NCI-H2107 (cell line): ENCODE measurements at places on chromosomes 1 and 21.

- DNase-seq, result no peak
These were observed 214.5 kb upstream of the ZRANB2 start for GRCh38 chr1:71295350-71295749.

DNA sequence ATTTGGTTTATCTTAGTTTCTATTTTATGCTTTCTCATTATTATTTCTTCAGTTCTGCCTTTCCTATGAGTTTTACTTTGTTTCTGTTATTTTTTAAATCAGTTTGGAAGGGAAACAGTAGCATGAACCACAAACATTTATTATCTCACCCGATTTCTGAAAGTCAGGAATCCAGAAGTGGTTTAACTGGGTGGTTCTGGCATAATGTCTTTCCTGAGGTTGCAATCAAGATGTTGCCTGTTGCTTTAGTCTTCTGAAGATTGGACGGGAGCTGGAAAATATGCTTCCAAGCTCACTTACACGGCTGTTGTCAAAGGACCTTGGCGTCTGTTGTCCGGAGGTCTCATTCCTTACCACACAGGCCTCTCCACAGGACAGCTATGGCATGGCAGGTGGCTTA, 50.4 kb downstream of the SNRPE start:
- DNase-seq, result no peak

DNA sequence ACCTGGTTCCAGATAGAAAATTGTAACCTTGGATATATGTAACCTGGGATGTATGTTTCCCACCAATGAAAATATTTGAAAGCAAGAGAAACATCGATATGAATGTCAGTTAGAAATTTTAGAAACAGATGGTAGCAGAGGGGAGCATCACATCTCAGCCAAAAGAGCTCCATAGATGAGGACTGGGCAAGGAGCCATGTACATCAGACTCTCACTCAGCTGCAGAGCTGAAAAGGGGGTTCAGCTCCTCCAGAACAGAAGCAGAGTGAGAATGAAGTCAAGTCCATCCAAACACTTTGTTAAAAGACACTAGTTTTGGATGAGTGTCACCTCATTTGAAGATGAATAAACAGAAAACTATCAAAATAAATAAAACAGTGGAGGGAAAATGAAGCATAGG, 202.4 kb downstream of the HMCN1 start:
- DNase-seq, result no peak

DNA sequence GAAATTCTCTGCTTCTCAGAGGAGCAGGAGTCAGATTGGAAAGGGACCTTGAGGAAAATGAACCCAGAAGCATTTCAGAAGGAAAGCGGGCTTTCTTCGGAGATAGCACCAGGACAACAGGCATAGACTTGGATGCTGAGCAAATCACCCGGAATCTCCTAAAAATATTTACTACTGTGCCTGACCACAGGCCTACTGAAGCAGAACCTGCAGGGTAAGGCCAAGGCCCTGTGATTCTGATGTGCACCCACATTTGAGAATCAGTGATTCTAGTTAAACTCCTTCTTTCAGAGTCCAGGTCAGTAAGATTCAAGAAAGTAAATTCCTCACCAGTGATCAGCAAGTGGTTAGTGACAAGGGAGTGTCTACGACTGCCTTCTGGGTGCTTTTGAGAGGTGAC, 307.3 kb upstream of the DUSP10 start:
- DNase-seq, result no peak

DNA sequence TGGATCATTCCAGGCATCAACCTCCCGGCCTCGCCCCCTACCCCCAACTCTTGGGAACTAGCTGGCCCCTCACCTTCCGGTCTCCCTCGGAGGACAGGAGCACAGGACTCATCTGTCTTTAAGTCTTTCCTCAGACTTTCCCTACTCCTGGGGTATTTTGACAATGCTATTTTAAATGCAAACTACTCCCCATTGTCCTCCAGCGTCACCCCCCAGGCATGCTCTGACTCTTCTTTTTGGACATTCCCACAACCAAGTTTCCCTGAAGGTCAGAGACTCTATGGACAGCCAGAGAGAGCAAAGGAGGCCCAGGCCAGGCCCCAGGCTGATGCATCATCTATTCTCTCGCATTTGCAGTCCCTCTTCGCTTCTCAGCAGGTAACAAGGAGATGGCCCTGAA, 424.3 kb downstream of the PCP4 start:
- no peak for DNase-seq

DNA sequence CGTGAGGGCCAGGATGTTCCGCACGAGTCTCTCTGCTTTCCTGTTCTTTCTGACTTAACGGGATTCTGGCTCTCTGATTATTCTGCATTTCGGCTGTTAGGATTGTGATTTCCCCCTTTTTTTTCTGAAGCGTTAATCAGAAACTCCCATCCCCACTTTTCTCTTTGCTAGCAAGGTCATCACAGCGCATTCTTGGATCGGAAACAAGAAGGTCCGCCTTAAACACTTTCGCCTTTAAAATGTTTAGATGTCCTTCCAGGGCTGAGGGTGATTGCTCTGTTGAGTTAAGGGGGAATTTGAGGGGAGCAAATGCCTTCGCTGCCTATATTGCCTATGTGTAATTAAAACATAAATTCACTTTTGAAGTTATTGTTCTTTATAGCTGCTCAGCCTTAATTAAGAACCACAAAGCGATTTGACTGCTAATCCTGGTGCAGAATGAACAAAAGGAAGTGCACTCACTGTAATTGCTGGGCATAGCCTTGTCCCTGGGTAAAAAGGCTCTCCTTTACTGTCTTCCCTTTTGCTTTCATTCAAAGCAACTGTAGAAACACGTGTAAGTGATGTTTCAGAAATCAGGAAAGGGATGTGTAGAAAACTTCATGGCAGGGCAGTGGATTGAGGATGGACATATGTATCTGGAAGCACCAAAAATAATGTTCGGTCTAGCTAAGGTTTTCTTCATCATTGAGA, 1.2 kb downstream of the LAMC1 start:
- no peak for DNase-seq

DNA sequence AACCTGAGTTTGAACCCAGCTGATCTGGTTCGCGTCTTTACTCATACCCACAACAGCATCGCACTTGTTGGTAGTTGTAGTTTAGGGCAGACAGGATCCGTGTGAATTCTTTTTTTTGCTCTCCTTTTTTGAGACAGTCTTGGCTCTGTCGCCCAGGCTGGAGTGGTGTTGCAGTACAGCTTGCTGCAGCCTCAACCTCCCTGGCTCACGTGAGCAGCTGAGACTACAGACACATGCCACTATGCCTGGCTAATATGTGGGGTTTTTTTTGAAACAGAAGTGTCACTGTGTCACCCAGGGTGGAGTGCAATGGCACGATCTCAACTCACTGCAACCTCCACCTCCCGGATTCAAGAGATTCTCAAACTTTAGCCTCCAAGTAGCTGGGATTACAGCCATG, 7.9 kb downstream of the TAF13 start:
- no peak for DNase-seq

DNA sequence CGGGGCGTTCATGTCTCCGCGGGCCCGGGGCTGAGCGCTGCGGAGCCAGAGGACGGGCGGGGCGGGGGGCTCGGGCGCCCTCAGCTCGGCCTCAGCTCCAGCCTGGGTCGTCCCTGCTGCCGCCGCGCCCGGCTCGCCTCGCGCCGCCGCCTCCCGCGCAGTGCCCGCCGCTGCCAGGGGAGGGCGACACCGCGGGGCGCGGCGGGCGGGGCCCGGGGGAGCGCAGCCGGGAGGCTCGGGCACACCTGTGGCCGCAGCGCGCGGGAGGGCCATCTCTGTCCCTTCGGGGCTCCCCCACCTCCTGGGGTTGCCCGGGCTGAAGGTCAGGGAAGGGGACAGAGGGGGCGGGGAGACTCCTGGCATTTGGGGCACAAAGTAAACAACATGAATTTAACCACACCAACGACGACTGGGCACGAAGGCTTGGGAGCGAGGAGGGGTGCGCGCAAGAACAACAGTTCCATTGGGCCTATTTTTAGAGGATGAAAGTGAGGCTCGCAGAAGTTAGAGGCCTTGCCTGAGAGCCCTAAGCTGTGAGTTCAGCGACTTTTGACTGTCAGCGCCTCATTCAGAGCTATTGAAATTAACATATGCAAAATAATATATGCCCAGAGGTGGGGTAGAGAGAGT, at the start of gene FAM131C:
Gene FAM131C (minus strand): TSS at position 162 of the 630 bp plus-strand sequence. CDS start 209 bp downstream, outside the sequence.
- no peak for DNase-seq

DNA sequence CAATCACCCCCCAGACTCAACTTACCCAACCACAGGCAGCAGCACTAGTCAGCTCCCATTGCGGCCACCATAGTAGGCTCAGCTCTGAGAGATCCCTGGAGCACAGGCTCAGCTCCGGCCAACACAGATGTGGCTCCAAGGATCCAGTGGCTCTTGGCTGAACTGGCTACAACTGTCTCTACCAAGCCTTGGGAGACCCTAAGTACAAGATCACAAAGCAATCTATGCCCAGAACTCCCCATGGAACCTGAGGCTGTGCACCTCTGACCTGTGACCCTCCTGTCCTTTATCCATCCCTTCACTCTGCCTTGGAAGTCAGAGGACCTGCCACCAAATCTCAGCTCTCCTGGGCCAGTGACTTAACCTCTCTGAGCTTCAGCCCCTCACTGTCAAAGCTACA, 61.8 kb upstream of the GJB5 start:
- DNase-seq, result no peak

DNA sequence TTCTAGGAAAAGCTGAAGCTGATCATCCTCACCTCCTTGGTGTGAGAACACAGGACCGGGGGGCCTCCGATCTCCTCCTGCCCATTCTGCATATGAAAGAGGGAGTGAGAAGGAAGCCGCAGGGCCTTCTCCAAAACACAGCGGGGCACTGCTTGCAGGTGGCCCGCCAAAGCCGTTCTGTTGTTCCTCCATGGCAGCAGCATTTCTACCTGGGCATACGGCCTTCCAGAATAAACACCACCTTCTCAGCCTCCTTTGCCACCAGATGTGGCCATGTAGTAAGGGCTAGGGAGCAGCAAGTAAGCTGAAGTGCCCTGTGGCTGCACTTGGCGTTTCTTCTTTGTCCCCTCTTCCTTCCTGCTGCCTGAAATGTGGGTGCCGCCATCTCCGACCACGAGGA, 214.9 kb downstream of the TOMM20 start:
- DNase-seq, result no peak

- no peak for DNase-seq
These were observed 22.2 kb downstream of the UBR4 start for GRCh38 chr1:19187852-19188251.

- DNase-seq, result no peak
These were observed 89.2 kb downstream of the HHAT start for GRCh38 chr1:210417881-210418280.

DNA sequence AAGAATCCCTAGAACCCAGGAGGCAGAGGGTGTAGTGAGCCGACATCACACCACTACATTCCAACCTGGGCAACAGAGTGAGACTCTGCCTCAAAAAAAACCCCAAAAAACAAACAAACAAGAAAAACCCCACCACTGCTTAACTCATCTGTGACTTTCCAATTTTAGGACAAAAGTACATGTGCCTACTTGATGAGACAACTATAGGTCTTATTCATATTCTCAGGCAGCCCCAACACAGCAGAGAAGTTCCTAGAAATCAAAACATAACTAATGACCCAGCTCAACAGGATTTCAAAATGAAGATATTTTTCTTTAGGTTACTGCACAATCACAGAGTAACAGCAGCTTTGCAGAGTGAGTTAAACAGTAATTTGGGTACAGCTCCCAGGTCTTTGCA, 26.4 kb downstream of the TIAM1 start:
- DNase-seq, result no peak

DNA sequence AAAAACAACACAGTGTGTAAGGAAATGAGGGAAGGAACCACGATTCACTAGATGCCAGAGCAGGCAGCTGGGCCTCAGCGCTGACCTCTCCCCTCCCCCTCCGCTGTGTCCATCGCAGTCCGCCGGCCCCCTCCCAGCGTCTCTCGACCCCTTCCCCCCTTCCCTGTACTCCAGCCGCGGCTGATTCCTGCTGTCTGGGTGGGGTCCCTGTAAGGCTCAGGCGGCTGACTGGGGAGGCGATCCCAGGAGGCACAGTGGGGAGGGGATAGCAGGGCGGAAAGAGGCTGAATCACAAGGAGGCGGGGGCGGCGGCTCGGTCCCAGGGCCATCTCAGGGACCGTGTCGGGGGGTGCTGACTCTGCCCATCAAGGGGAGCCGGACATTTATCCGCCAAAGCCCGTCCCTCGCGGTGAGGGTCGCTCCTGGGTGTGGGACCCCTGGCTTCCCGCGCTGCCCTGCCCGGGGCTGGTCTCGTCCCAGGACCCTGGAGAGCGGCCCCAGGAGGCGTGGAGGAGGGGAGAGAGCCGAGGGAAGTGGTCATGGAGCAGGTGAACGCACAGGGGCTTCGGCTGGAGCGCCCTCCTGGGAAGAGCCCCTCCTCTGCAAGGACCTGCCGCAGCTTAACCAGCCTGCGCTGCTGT, 241.9 kb downstream of the PTPRU start:
- no peak for DNase-seq

GRCh38 chr1:162639718-162640117, 7.5 kb downstream of the DDR2 start:
- DNase-seq, result no peak

GRCh38 chr1:52482326-52483004, 70.4 kb downstream of the TUT4 start:
- no peak for DNase-seq

- no peak for DNase-seq
These were observed 116.3 kb downstream of the AK5 start for GRCh38 chr1:77398152-77398551.

DNA sequence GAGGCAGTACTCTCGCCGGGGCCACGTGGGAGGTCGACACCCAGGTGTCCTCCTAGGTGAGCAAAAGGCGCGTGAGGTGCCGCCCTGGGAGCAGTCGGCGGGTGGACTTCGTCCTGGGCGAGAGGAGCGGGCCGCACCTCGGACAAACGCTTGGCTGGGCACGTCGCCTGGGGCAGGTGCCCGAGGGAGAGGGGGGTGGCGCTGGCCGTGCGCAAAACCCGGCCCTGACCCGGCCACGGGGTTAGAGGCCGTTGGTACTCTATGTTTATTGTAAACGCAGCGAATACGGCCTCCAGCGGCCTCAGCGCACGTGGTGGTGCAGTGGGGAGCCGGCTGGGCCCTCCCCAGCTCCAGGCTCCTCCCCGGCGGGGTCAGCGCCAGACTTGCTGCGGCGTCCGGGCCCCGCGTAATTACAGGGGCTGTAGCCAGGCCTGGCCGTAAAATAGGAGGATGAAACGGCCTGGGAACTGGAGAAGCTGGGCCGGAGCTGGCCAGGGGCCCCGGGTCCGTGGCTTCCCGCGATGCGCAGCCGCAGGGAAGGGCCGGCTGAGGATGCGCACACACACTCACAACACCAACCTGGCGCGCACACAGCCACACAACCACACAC, 1.6 kb upstream of the EFNA1 start:
- DNase-seq, result no peak

- no peak for DNase-seq
These were observed 120.0 kb downstream of the GIPC2 start for GRCh38 chr1:78165816-78166215.

DNA sequence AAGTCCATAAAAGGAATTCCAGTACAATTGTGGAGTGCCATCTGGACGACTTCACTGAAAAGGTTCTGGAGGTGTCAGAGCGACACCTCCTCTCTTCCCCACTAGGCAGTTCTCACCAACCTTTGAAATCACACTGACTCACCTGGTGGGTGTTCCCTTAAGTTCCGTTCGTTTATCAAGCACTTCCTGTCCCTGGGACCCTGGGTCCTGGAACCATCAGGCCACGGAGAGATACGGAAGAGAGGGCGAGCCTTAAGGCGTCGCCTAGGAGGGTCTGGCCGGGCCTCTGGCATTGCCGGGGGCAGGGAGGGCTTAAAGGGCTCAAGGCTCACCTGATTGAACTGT, 317 bp downstream of the SPAG17 start:
- no peak for DNase-seq
